A549 treated with DMSO at 1 μM for 4 hours (cell line): ENCODE measurements at places on chromosomes 16 and 17. TPM values are rescaled to one million over a fixed set of nuclear protein-coding genes. Genes with fewer than 3 reads are reported as not detected.

FBXW10 gene
- 0.95 to 1.6 TPM (median 1.2 TPM) in 5 replicates for total RNA-seq

PYY gene
- total RNA-seq = 0.17 TPM in 1 of 5 replicates, not detected in the others

CMTM2 gene
- total RNA-seq = not detected in 5 replicates

KRTAP2-2 gene
- not detected in 5 replicates for total RNA-seq

TBC1D3 gene
- total RNA-seq = not detected in 5 replicates

SKAP1 gene
- 0.08 to 0.14 TPM in 2 of 5 replicates, not detected in the others for total RNA-seq

NPIPB6 gene
- 0.85 to 2.7 TPM (median 1.9 TPM) in 5 replicates for total RNA-seq

TBC1D3H gene
- not detected in 5 replicates for total RNA-seq

CCL16 gene
- total RNA-seq = not detected in 5 replicates

SNF8 gene
- 271 to 317 TPM (median 289 TPM) in 5 replicates for total RNA-seq

HS3ST3B1 gene
- 0.27 to 0.49 TPM (median 0.36 TPM) in 5 replicates for total RNA-seq

SNX20 gene
- not detected in 5 replicates for total RNA-seq

GNAO1 gene
- 0.25 to 0.62 TPM (median 0.44 TPM) in 5 replicates for total RNA-seq

MPO gene
- not detected in 5 replicates for total RNA-seq

DCAF7 gene
- 49.5 to 66.7 TPM (median 62.2 TPM) in 5 replicates for total RNA-seq

TIMP2 gene
- 182 to 238 TPM (median 207 TPM) in 5 replicates for total RNA-seq

RND2 gene
- total RNA-seq = 0.10 to 0.16 TPM (median 0.12 TPM) in 5 replicates

MT1A gene
- total RNA-seq = 15.4 to 17.7 TPM (median 15.7 TPM) in 5 replicates

ABCC1 gene
- total RNA-seq = 110 to 129 TPM (median 118 TPM) in 5 replicates

SLC35G6 gene
- not detected in 5 replicates for total RNA-seq

NOTUM gene
- 0.26 to 0.59 TPM (median 0.34 TPM) in 5 replicates for total RNA-seq

TNK1 gene
- total RNA-seq = 1.3 to 1.8 TPM (median 1.6 TPM) in 5 replicates

SMPD3 gene
- total RNA-seq = 0.12 to 0.42 TPM (median 0.14 TPM) in 5 replicates

CX3CL1 gene
- total RNA-seq = 0.04 to 0.32 TPM (median 0.10 TPM) in 4 of 5 replicates, not detected in the other

ELMO3 gene
- 0.87 to 1.7 TPM (median 1.3 TPM) in 5 replicates for total RNA-seq

SCNN1B gene
- total RNA-seq = 0.11 to 0.30 TPM (median 0.19 TPM) in 4 of 5 replicates, not detected in the other

TNFRSF17 gene
- total RNA-seq = not detected in 5 replicates

CDR2 gene
- total RNA-seq = 40.1 to 50.6 TPM (median 45.7 TPM) in 5 replicates

TBC1D26 gene
- not detected in 5 replicates for total RNA-seq

NUTF2 gene
- total RNA-seq = 229 to 266 TPM (median 237 TPM) in 5 replicates

NPIPA2 gene
- total RNA-seq = 0.39 to 2.0 TPM (median 1.1 TPM) in 5 replicates

TMEM114 gene
- total RNA-seq = not detected in 5 replicates

EVI2A gene
- total RNA-seq = not detected in 5 replicates

SMIM5 gene
- total RNA-seq = 0.55 to 0.83 TPM (median 0.64 TPM) in 5 replicates

GAST gene
- total RNA-seq = 0.23 to 0.57 TPM (median 0.26 TPM) in 3 of 5 replicates, not detected in the others

CRYBA1 gene
- not detected in 5 replicates for total RNA-seq

SOX8 gene
- 1.4 to 1.6 TPM (median 1.5 TPM) in 5 replicates for total RNA-seq

TMEM98 gene
- 43.5 to 50.3 TPM (median 47.1 TPM) in 5 replicates for total RNA-seq

TMC7 gene
- 7.5 to 11.0 TPM (median 9.6 TPM) in 5 replicates for total RNA-seq

DNAAF8 gene
- total RNA-seq = 0.46 to 1.6 TPM (median 1.2 TPM) in 5 replicates

CDH5 gene
- total RNA-seq = 0.18 to 0.35 TPM (median 0.28 TPM) in 5 replicates

RAPGEFL1 gene
- total RNA-seq = 2.4 to 3.1 TPM (median 2.6 TPM) in 5 replicates

MPHOSPH6 gene
- total RNA-seq = 32.4 to 38.9 TPM (median 35.4 TPM) in 5 replicates

RRAD gene
- total RNA-seq = 9.6 to 19.5 TPM (median 11.4 TPM) in 5 replicates

ATP2A3 gene
- 3.3 to 4.9 TPM (median 4.5 TPM) in 5 replicates for total RNA-seq

SLC6A2 gene
- 0.04 TPM in 1 of 5 replicates, not detected in the others for total RNA-seq

KRTAP9-2 gene
- not detected in 5 replicates for total RNA-seq

CNTROB gene
- 37.7 to 45.9 TPM (median 41.4 TPM) in 5 replicates for total RNA-seq

G6PC1 gene
- total RNA-seq = not detected in 5 replicates

SEPTIN12 gene
- not detected in 5 replicates for total RNA-seq

ADGRG1 gene
- 185 to 252 TPM (median 205 TPM) in 5 replicates for total RNA-seq

KRT23 gene
- total RNA-seq = 0.09 to 0.18 TPM (median 0.10 TPM) in 3 of 5 replicates, not detected in the others

CCL17 gene
- total RNA-seq = not detected in 5 replicates

HOXB1 gene
- total RNA-seq = not detected in 5 replicates

RCVRN gene
- 0.13 TPM in 1 of 5 replicates, not detected in the others for total RNA-seq
